NCI-H2029 treated with DMSO at 0.1 percent for 48 hours (cell line): ENCODE measurements at places on chromosomes 3 and 15.

DNA sequence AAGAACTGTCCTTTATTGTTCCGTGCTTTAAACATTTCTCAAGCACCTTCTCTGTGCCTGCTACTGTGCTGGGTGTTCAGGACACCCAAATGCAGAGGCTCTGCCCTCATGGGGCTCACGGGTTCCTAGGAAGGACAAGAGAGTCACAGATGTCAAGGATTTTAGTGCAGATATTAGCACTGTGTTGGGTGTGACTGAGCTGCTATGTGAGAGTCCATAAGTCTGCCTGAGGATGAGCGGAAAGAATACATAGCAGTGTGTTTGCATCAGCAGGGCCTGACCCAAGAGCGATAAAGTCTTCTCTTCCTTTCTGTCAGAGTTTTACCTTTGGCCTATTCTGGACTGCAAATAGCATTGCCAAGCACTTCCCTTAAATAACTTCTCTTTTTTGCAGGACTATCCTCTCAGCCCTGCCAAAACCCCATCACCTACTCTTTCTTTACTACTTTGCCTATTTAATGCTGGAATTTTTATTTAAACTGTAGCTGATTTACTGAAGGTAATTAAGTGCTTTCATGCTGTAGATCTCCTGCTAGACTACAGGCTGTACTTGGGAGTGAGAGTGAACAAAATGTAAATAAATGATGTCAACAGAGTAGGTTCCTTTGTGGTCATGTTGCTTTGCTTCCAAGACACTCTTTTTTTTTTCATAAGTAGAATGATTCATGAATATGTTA is 459.4 kb upstream of the TPRG1 start:
- DNase-seq: no peak

DNA sequence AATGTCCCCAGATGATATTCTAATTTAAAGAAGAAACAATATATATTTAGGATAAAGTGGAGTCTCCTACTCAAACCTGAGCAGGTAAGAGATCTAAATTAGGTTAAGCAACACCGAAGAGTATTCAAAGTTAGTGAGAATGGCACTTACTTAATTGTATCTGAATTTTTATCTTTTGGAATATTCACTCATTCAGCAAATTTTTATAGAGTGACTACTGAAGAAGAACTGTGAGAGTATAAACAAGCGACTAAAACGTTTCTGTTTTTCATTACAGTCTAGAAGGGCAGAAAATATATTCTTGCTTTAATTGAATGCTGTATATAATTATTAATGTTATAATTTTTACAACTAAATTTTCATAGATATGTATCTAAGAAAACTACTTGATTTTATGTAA is 567.7 kb upstream of the TBL1XR1 start:
- DNase-seq: no peak

GRCh38 chr15:40941528-40942336 is 11.5 kb upstream of the CHAC1 start:
- DNase-seq: no peak

DNA sequence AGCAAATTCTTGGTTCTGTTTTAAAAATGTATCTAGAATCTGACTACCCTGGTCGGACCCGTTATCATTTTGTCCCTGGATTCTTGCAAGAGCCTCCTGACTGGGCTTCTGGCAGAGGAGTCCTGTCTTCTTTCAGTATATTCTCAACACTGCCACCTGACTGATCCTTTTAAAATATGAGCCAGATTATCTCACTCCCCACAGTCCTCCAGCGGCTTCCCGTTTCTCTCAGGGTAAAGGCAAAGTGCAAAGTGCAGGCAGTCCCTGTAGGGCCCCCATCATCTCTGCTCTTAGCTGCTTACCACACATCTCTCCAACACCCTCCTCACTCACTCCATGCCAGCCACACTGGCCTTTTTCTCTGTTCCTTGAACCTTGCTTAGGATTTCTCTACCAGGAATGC is 28.4 kb downstream of the CRTC3 start:
- DNase-seq: no peak

- no peak for DNase-seq
Observed at GRCh38 chr15:33934921-33935320, 33.4 kb upstream of the CHRM5 start.

GRCh38 chr15:93848490-93848889 is 382.9 kb upstream of the MCTP2 start:
- no peak for DNase-seq

GRCh38 chr3:122475316-122475715 is 39.4 kb downstream of the KPNA1 start:
- DNase-seq: no peak

GRCh38 chr3:189570916-189571315 is 60.3 kb upstream of the TP63 start:
- no peak for DNase-seq

- no peak for DNase-seq
Observed at GRCh38 chr3:154192225-154192624, 71.0 kb downstream of the ARHGEF26 start.

GRCh38 chr3:81433675-81434074 is 327.8 kb downstream of the GBE1 start:
- no peak for DNase-seq

GRCh38 chr3:192915722-192916121 is 1.9 kb downstream of the MB21D2 start:
- DNase-seq: no peak

DNA sequence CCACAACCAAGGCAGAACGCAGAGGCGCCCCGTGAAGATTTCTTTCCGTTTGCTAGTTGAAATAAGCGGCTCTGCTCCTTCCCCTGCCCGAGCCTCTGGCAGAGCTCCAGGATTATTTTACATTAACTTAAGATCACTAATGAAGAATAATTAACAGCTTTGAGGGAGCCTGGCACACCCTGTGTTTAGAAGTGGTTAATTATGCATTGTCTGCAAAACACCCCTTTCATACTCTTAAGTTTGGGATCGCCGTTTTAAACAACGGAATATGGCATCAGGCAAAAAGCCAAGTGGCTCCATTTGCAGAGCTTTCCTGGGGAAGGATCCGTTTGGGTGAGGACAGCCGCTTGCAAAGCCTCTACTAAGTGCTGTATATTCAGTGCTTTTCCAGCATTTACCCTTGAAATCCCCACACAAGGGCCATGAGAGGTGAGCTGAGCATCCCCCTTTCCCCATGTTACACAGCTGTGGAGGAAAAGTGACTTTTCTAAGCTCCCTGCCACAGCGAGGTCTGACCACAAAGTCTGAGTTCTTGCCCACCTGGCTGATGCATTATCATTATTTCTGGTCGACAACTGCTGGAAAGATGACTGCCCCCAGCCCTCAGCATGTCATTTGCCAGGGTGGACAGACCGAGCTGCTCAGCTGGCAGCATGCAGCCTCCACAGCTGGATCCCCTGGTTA is 33.9 kb downstream of the IQSEC1 start:
- DNase-seq: no peak

- no peak for DNase-seq
Observed at GRCh38 chr15:74423431-74424257, 10.1 kb downstream of the SEMA7A start.

DNA sequence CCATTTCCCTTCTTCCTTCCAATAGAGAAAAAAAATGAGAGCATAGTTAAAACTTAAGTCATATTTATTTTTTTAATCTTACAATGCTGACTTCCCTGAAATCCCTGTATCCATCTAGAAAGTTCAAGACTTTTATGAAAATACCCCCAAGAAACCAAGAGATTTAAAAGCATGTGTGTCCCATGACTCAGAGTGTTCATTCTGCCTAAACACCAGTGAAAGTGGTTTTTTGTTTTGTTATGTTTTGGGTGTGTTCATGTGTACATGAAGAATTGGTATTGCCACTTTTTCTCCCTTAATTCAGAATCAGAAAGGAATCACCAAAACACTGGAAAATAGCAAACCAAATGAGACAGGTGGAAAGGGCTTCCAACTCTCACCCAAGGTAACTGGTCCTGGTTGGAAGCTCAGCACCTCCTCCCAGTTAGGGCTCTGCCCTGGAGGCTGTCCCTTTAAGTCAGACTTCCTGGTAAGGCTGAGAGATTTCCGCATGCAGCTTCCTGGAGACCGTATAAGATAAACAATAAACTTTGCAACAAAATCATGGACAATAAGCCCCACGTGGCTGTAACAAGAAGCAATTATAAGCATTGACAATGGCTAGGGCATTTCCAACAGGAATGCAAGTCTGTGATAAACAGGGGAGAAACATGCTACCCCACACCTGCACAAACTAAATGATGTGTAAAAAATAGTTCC is 121.9 kb upstream of the ARHGEF3 start:
- DNase-seq: no peak

GRCh38 chr15:35399901-35400300 is 146.1 kb downstream of the DPH6 start:
- no peak for DNase-seq

DNA sequence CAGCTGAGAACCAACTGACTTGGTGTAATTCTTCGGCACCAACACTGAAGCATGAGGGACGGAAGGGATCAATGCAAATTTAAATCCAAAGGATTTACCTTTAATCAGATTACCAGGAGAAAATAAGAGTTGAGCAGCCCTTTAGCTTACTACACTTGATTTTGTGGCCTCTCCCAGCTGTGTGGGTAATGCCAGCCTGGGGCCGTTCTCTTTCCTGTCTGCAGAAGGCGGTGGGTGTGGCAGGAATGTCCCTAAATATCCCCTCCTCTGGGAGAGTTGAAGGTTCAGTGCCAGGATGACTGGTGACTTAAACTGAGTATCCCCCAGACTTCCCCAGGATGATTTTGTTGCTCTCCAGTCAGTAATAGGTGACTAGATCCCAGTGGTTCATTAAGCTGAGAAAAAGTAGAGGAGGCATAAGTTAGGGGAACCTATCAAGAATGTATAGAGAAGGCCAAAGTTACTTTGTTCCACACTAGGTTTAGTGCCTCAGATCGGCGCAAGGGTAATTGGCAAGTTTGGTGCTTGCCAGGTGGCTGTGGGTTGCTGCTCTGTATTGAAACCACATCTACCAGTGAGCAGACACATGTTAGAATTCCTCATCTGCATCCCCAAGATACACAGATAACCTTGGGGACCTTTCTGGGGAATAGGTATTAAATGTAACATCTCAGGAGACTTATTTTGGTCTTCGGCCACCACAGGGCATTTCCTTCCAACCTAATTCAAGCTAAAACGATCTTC is 23.1 kb downstream of the MAPKBP1 start:
- DNase-seq: no peak

GRCh38 chr15:33735637-33736247 is 232.6 kb upstream of the CHRM5 start:
- no peak for DNase-seq

DNA sequence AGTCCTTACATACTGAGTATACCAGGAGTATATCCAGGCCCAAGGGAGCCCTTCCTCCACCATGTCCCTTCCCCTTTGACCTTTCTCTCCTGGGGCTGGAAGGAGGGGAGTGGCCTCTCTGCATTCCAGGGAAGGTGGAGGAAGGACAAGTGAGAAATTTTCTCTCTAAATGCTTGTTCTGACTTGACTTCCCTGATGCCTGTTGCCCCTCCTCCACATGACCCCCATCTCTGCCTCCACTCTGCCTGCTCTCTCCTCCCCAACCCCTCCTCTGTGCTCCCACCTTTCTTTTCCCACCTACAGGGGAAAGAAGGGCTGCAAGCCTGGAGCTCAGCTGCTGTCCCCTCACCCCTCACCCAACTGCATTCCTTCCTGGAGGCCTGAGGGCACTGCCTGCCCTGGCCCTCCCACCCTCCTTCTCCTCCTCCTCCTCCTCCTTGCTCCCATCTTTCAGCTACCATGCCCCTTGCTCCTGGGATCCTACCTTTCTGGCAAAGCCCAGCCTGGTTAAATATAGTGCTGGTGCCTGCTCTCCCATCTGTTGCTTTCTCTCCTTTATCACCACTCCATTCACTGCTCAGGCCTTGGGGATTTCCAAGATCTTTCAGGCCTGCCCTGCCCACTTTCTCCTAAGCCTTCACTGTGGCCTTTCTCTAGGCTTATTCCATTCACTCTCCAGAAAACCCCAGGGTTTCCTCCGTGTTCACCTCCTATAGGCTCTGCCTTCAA is 8.5 kb upstream of the DAG1 start:
- no peak for DNase-seq
